ENCODE measurements at places on chromosomes 16 and 17.

DNA sequence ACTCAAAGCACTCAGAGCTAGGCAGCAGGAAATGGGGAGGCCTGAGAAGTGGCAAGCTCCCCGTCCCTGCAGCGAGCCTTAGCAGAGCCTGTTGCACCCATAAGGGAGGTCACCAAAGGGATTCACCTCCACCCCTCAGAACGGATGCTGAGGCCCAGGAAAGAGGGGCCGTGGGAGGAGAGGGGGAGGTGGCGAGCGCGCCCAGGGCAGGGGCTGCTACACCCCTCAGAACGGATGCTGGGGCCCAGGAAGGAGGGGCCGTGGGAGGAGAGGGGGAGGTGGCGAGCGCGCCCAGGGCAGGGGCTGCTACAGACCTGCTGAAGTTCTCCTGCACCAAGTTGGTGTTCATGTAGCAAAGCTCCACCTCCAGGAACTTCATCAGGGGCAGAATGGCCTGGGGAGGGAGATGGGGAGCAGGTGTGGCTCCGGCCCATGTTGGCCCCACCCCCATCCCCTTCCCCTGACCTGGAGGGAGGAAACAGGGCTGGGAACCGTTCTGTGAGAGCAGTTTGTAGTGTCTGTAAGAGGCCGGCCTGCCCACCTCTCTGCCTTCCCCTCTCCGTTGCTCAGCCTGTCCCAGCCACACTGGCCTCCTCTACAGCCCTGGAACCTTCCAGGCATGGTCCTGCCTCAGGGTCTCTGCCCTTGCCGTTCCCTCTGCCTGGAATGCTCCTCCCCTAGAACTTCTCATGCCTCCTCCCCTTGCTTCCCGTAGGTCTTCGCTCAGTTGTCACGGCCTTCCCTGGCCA is 11.4 kb downstream of the UNC13D start:
- DNase-seq = no peak

GRCh38 chr16:59047114-59047513 is 313.0 kb upstream of the GOT2 start:
- DNase-seq = no peak

- DNase-seq = peak; percentile 57
Measured at GRCh38 chr16:67277294-67277998, 1.9 kb upstream of the PLEKHG4 start.

DNA sequence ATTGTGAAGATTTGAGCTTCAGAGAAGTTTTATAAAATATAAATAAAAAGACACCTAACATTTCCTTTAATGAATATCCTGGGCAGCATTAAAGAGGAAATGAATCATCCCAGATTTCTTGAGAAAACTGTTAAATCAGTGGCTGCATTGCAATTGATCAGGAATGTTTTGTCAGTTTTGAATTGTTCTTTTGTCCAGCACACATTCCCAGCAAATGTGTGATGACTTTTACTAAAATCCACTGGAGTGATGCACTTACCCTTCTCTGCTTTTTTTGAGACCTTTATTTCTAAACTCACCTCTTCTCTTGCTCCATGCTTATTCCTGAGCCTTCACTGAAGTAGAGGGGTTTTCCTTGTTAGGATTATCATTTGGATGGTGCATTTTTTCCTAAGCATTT is 1307.2 kb downstream of the CDH8 start:
- DNase-seq = no peak

DNA sequence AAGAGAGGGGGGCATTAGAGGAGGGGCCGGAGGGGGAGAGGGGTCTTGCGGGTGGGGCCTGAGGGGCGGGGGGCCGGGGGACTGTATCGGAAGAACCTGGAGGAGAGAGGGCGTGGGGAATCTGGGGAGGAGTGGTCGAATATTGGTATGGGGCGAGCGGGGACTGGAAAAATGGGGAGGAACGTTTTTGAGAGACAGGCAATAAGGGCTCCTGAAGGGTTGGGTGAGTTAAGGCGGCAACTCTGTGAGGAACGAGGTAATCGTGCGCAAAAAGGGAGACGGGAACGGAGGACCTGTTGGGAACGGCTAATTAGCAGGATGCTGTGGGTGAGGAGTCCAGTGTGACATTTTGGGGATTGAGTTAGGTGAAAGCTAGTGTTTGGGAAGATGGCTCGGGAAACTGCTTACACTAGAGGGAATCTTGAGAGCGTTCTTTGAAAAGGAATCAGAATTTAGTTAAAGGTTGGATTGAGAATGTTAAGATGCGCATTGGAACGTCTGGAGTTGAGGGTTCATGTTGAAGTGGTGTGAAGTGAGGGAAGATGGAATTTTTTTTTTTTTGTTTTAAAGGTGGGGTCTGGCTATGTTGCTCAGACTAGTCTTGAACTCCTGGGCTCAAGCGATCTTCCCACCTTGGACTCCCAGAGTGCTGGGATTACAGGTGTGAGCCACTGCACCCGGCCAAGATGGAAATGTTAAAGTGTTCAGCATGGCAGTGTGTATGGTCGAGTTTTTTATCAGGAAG is 662 bp downstream of the WIPF2 start:
- DNase-seq = peak; percentile 59

Data from NCI-H446 treated with DMSO at 0.1 percent for 48 hours (cell line).